ENCODE measurements at places on chromosomes 3 and 15.
A peak's percentile ranks its signal among the peaks of the same experiment; 100 is the strongest.

- DNase-seq = no peak
These were observed 205.4 kb downstream of the GREM1 start for GRCh38 chr15:32923176-32923575.

GRCh38 chr3:115814778-115815380 lies 191.6 kb downstream of the GAP43 start:
- DNase-seq = peak; percentile 79

DNA sequence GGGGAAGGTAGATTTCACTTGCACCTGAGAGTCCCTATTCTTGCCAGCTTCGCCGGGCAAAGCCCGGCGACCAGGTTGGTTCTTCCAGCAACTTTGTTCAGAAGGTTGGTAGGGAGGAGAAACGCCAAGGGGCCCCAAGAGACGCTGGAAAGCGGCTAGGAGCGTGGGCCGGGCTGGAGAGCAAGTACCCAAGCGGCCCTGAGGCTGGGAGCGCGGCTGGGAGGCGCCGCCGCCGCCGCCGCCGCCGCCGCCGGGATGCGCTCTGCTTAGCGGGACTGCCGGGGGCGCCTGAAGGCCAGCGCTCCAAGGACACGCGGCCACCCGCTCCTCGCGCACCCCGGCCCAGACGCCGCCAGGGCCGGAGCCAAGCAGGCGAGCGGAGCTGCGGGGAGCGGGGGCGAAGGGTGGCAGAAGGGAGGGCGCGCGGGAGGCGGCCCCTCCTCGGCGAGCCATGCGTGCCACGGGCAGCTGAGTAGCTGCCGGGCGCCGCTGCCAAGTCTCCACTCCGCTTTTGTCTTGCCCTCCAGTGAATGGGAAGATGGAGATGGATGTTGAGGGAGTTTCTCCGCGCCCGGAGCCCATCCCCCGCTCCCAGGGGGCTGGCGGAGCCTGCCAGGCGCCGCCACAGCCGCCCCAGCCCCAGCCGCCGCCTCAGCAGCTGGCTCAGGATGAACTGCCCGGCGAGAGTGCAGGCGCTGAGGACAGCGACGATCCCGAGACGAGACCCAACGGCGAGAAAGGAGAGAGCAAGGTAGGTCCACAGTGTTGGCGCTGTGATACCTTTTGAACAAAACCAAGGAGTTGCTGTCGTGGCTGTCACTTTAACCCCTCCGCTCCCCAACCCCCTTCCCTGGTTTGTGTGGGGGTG lies 227.4 kb upstream of the AZI2 start:
- peak; percentile 88 for DNase-seq

GRCh38 chr15:89740137-89740536 lies 10.9 kb downstream of the MESP1 start:
- peak; percentile 66 for DNase-seq

GRCh38 chr3:40262331-40262730 lies 47.2 kb upstream of the EIF1B start:
- DNase-seq = no peak

- DNase-seq = peak; percentile 95
These were observed 19.0 kb downstream of the STOML1 start for GRCh38 chr15:73972984-73973682.

DNA sequence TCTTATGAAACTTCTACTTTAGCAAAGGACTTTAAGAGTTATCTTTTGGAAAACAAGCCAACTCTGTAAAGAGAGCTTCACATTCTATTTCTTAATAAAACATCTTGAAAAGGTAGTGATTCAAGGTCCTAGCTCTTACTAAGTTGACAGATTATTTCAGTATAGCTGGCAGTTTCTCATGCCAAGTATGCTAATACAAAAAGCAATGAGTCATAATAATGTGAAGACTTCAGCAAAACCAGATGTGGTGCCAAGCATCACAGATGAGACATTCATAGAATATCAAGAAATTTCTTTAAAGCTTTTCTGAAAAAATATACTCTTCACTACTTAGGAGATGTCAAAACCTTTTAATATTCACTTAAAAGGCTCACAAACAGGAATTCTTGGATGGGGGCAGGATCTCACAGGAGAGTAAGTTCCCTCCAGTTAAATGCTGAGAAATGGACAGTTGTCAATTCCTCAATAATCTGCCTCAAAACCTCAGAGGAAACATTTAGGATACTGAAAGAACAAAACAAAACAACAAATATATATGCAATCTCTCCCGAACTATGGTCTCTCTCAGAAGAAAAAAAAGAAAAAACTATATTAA lies 45.6 kb downstream of the DCBLD2 start:
- DNase-seq = no peak

GRCh38 chr15:51253366-51253765 lies 85.0 kb downstream of the CYP19A1 start:
- DNase-seq = no peak

DNA sequence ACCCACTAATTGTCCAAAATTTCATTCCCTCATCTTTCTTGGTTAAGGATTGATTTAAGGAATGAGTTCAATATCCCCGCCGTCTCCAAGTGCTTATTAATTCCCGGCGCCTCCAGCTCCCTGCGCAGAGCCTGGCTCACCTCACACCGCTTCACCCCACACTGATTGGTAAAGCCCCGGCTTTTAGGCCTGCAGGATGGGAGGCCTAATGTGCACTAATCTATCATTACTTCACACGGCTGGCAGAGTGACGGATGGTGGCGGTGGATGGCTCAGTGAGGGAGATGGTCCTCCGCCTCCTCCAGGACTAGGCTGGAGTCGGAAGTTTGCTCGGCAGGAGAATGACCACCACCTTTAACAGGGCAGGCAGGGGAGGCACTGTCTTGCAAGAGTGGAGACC lies 81.7 kb downstream of the MEGF11 start:
- no peak for DNase-seq

- DNase-seq = no peak
These were observed 89.7 kb upstream of the WNT5A start for GRCh38 chr3:55576621-55577388.

GRCh38 chr3:42184651-42185443 lies 81.1 kb downstream of the CCK start:
- no peak for DNase-seq

GRCh38 chr15:77104155-77104554 lies 33.2 kb upstream of the TSPAN3 start:
- no peak for DNase-seq

DNA sequence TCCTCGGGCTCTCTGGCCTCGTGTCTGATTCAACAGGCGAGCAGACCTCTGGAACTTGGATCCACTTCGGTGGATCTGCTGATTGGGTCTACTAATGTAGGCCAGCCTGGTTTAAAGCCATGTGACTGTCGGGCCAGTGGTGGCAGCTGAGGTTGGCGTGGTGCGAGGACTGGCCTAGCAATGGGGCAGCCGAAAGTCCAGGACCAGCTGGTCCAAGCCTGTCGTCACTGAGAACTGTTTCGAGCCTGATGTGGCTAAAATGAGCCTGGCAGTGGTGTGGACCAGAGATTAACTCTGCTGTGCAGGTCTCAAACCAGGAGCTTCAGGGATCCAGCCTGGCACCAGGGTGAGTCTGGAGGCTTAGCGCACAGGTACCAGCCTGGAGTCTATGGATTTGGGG lies 56.4 kb upstream of the ROBO1 start:
- no peak for DNase-seq

DNA sequence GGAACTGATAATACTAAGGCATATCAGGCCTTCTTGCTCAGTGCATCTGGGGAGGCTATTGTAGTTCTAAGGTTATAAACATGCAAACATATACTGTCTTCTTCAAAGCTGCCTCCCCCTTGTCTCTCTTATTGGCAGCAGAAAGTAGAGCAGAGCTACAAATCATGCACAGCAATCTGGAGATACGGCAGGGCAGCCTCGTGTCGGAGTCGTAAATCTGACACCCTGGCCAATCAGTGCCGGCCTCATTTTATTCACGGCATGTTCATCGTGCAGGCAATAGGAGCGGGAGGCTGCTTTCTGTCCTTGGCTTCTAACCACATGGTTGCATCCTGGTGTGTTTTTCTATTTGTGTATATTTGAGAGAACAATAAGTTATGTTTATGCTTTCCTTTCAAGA lies 300.2 kb upstream of the CNTN6 start:
- peak; percentile 76 for DNase-seq

DNA sequence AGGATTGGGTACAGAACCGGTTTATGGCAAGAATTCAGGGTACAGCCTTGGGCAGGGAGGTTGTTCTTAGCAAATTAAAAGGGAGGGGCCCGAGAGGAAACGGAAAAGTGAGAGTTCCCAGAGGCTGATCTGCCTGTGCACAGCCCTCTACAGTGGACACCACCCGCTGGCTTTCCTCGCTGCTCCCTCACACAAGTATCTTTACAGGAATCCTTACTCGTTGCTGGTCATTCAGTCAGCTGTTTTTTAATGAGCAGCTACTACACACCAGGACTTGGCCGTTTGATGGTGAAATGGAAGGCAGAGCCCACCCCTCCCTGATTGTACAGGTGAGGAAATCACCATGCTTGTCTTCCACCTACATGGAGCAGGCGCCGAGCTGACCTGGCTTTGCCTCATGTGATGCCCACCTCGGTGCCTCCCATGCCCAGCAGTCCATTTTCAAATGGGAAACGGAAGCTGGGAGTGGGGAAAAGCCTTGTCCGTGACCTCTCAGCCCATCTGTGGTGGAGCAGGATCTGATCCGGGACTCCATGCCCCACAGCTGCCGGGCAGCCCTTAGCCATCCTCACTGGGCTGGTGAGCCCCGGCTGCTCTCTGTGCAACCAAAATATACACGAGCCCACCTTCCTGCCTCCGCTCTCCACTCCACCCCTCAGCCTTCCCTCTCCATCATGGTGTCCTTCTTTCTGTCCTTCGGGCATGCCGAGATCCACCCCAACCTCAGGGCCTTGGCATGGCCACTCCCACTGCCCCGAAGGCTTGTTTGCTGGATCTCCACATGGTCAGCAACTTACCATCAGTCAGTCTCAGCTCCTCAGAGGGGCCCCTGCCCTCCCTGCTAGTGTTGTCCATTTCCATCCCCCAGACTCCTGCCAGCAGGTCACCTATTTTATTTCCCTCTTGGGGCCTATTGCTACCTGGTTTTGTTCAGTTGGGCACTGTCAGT lies 33.3 kb upstream of the FGD5 start:
- DNase-seq = no peak

DNA sequence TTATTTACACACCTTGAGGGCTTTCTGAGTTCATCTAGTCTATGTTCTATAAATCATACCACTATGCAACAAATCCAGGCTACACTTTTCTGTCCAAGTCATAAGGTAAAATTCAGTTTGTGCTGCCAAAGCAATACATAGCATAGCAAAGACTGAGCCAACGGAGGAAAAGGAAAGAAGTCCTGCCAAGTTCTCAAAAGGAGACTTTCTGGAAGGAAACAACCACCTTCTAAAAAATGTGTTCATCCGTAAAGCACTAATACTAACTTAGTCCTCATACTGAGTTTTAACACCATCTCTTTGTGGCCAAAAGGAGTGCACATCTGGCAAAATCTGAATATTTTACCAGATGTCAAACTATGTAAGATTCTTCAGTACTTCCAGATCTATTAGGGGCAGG lies 620.2 kb downstream of the RBMS3 start:
- DNase-seq = peak; percentile 48

GRCh38 chr3:69325151-69325550 lies 60.7 kb downstream of the FRMD4B start:
- DNase-seq = no peak

DNA sequence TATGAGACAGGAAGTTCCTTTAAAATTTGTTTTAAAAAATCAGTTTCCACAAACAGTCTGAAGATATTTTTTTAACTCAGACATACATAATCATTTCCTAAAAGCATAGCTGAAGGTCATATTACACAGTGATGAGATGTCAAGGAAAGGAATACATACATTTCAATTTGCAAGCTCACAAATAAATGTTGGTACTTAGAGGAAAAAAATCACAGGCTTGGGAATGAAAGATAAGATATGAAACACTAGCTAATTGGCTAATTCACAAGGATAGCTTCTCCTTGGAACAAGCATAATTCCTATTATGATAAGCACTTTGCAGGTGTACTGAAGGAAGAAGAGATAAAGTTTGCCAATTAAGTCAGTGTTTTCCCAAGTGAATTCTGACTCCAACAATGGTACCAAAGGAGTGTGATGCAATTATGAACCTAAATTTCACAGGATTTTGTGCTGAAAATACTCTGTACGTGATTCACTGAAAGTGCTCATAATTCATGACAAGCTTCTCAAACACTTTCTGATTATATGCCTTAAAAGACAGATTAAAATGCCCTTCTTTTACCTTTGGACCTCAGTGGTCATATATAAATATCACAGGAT lies 112.4 kb downstream of the FRMD5 start:
- no peak for DNase-seq

Measured in spinal cord (tissue), 10 donors.